ENCODE measurements at places on chromosomes 7 and 10.

GRCh38 chr7:35752742-35753141 is 48.1 kb upstream of the SEPTIN7 start:
- DNase-seq, result no peak

- DNase-seq, result no peak
These were observed 196.9 kb downstream of the CCSER2 start for GRCh38 chr10:84525120-84525806.

DNA sequence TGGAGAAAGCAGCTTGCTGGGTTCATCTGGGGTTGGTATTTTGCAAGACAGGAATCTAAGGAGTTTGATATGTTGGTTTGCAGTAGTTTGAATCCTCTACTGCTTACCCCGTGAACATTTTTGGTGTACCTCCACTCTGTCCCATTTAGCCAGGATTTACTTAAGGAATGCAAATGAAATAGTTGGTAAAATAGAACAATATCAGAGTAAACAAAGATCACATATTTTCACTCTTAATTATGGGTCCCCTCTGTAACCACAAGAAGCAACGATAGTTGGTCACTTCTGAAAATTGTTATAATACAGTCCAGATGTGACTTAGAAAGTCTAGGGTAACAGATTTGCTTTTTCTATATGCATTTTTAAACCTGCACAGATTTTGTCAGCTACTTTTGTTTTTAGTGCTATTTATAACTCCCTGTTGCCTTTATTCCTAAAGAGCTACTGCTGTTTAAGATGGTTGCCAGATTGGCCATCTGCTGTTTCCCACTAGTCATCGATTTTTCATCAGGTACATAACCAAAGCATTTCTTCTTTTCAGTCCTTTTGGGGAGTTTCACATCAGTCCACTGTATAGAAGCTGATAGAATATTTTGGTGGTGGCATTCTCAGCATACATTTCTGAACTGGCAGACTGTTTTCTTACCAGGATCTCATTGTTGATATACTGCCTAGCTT is 37.6 kb downstream of the MAPK8 start:
- DNase-seq, result no peak

DNA sequence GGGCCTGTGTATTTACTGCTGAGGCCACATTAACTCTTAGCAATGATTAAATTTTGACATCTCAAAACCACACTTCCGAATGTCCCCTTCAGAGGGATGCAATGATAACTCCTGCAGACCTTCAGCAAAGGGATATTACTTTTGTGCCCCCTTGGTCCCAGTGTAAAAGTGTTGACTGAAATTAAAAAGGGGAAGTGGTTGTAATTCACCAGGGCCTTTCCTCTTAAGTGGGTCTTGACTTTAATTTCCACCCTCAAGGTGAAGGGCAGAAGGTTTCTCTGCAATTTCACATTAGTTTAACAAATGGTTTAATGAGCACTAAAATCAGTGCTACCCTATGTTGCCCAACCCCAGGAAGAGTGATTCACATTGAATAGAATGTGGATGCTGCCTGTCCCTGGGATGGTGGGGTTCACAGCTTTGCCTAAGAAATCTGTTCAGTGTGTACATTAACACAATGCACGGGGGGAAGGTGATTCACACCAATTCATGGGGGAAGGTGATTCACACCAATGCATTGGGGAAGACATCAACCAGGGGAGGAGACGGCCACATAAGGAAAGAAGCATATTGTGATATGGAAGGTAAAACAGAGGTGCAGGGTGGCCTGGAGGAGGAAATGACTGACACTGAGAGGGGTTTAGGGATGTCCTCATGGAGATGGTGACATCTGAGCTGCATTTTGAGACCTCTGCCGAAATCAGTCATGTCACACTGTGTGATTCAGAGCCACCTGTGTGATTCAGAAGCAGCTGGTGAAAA is 19.4 kb upstream of the TNS3 start:
- no peak for DNase-seq

- DNase-seq, result no peak
These were observed 129.9 kb downstream of the NOC3L start for GRCh38 chr10:94232711-94233383.

DNA sequence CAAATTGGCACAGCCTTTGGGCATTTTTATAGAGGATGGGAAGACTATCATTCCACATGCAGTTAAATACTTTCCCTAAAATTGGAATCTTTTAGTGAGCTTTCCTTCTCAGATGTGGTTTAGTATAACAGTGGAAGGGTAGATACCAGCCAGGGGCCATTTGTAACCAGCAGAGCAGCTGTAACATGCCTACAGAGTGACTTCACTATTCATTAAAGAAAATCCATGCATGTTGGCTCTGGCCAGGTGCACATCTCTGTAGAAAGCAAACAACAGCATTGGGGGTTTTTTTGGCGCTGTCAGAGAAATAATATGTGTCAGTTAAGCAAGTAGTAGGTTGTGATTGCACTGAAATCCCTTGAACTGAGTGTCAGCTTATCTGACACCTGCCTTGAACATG is 115.6 kb downstream of the LHFPL3 start:
- no peak for DNase-seq

GRCh38 chr10:71999360-72000072 is 35.3 kb downstream of the CHST3 start:
- no peak for DNase-seq

Data from activated CD8-positive, alpha-beta memory T cell treated with anti-CD3 and anti-CD28 coated beads for 1 hour (primary cell).